HEK293T (cell line): ENCODE measurements at places on chromosomes 1 and 21.
A peak's percentile ranks its signal among the peaks of the same experiment; 100 is the strongest.

- DNase-seq: no peak
These were observed 296.0 kb downstream of the HLX start for GRCh38 chr1:221175249-221175648.

GRCh38 chr21:15520811-15521643, 208.8 kb upstream of the USP25 start:
- DNase-seq: peak; percentile 10

- DNase-seq: no peak
These were observed 14.1 kb downstream of the CNR2 start for GRCh38 chr1:23899070-23899469.

- peak; percentile 42 for DNase-seq
These were observed 2.1 kb downstream of the ADGRL2 start for GRCh38 chr1:81802707-81803430.

DNA sequence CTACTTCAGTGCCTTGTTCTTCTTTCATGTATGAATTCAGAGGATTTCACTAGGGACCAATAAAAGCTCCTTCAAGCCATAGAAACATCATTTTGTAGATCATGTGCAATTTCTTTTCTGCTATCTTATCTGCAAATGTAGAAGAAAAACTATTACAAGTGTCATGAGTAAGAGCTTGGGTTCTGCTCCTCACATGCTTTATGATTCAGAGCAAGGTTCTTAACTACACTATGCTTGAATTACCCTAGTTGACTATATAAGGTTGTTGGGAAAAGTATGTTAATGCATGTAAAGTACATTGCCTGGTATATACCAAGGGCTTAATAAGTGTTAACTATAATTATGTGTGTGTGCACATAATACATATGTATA, 91.4 kb upstream of the S1PR1 start:
- no peak for DNase-seq

GRCh38 chr1:11795238-11795890, 10.4 kb downstream of the MTHFR start:
- DNase-seq: no peak

DNA sequence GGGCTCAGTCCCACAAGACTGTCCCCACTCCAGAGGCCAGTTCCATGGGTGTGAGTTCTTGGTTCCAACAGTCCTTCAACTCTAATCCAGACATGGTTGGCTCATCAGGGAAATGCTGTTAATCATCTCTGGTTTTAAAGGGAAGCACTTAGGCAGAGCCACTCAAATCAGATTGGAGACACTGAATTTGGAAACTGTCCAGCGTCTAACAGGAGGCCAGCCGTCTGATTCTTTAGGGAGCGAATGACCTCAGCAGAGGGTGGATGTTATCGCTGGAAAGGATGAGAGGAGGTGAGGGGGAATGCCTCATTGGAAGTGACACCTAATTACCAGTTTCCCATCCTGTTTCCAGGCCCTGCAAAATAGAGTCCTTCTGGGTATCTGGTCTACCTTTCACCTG, 22.8 kb upstream of the LRRC38 start:
- DNase-seq: no peak

DNA sequence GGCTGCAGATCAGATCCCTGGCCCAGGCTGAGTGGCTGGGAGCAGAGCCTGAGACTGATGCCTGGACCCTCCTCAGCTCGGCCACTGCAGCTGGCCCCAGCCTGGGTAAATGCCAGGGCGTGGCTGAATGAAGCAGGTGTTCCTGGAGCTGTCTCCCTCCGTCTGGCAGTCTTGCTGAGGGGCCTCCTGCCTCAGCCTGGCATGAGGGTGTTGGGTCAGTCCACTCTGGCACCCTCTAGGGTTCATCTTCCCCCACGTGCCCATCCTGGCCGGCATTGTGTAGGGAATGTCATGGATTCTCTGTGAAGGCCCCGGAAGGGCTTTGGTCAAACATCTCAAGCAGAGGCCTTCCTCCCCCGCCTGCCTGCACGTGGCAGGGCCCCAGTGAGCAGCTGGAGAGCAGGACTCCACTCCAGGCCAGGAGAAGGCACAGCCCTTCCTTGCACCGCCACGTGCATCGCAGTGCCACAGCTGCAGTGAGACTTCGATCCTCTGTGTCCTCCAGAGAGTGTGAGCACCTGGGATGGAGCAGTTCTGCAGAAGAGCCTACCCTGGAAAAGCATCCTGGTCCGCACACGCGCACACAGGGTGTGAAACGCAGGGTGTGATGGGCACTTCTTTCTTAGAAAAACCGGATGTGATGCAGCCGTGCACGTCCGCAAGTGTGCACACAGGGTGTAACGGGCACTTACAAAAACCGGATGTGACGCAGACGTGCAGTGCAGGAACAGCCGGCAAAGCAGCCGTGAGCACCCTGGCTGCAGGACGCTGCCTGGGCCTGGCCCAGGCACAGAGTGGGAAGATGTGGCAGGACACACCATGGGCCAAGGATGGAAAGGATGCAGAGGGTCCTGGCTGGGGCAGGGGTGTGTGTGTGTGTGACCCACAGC, 4.6 kb upstream of the KRTAP10-4 start:
- DNase-seq: no peak

DNA sequence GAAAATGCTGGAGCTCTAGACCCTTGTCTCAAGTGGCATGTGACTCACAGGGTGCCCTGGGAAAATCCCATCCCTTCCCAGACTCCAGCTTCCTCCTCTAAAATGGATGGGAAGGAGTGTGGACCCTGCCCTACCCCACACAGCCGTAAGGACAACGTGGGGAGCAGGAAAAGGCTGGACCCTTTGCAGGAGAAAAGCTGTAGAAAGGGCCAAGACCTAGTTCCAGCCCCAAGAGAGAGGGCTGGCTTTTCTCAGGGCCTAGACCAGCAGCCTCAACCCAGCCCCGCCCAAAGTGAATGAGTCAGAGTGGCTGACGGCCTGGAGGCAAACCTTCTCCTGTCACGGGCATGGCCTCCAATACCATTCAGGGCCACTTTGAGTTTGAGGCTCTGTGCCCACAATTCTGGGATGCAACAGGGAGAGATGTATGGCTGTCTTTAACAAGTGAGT, 1.1 kb downstream of the LAMB3 start:
- peak; percentile 46 for DNase-seq

GRCh38 chr1:185215911-185216310, 58.9 kb downstream of the SWT1 start:
- no peak for DNase-seq

GRCh38 chr1:209611771-209612570, 28.5 kb downstream of the CAMK1G start:
- no peak for DNase-seq

GRCh38 chr1:14841951-14842350, 243.5 kb downstream of the KAZN start:
- DNase-seq: no peak

GRCh38 chr1:91817211-91817905, 68.6 kb downstream of the TGFBR3 start:
- DNase-seq: no peak

- no peak for DNase-seq
These were observed 26.5 kb downstream of the OLIG1 start for GRCh38 chr21:33096426-33096825.

DNA sequence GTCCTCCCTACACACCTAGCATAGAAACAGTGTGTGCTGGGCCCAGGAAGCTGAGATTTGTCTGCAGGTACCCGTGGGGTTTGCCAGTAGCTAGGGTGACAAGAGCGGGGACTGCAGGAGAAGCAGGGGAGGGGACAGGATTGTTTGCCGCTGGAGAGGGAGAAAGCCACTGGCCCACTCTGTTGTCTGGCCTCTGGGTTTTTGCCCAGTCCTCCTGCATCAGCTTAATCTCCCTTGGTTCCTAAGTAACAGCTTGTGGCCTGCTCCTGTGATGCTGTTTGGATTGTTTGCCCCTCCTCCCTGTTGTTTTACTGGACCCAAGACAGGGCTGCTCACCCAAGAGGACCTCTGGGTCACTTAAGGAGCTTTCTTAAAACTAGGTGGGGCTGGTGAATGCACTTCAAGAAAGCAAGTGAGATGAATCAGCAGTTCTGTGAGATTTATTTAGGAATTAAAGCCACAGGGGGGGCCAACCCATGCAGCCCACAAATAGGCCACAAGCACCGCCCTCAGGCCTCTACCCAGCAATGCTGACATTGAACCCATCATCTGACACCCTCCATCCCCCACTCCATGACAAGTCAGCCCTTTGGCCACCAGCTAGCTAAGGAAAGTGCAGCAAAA, 142.8 kb downstream of the ZZZ3 start:
- no peak for DNase-seq

GRCh38 chr1:243912347-243912746, 62.3 kb upstream of the AKT3 start:
- no peak for DNase-seq

DNA sequence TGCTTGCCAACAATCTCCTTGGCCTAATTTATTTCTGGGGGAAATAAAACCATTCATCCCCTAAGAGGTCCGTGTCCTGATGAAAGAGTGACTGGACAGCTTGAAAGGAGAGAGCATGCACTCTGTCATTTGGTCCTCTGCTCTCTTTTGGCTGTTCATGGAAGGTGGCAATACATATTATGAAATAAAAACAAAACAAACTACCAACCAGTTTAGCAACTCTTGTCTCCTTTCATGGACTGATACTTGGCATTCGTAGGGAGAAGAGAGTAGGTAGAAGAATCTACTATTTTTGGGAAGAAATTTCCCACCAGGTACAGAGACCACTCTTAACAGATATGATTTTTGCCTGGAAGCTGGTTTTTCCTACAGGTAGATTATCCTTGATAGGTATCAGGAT, 746 bp upstream of the C1orf116 start:
- no peak for DNase-seq

- DNase-seq: no peak
These were observed 91.9 kb upstream of the IGSF21 start for GRCh38 chr1:18015719-18016118.
